ENCODE measurements at places on chromosomes 1 and 21.

- no peak for DNase-seq
Measured at GRCh38 chr1:200306944-200307754, 102.7 kb downstream of the ZNF281 start.

DNA sequence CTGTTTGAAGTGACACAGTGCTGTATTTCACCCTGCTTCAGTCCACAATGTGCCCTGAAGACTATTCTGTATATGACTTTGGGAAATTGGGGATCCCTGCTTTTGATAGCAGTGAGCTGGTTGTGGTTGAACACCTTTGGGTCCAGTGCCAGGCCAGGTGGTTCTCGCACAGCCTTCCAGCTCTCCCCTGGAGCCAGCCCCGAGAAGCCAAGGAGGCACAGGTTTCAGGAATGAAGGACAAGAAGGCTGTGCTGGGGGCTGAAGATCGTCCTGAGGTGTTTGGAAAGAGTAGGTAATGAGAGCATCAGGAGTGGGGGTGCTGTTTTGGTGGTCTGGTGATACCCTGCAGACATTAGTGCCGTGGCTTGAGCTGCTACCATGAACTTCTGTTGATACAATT, 131.4 kb upstream of the COL6A1 start:
- no peak for DNase-seq

DNA sequence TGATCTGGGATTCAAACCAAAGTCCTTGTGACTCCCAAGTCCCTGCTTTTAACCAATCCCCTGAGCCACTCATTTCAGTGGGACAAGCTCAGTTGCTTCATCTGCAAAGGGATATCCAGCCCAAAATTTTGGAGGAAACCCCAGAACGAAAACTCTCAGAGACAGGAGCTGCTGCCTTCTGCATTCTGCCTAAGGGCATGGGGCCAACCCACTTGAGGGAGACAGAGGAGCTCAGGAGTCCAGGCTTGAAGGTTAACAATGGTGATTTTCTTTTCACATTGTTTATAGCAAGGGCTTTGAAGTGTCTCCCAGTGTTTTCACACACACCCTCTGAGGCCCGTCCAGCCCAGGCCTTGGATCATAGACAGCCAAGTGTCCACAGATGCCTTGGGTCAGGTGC, 148.1 kb upstream of the CTTNBP2NL start:
- no peak for DNase-seq

GRCh38 chr1:87197156-87197555, 131.5 kb upstream of the LMO4 start:
- no peak for DNase-seq

DNA sequence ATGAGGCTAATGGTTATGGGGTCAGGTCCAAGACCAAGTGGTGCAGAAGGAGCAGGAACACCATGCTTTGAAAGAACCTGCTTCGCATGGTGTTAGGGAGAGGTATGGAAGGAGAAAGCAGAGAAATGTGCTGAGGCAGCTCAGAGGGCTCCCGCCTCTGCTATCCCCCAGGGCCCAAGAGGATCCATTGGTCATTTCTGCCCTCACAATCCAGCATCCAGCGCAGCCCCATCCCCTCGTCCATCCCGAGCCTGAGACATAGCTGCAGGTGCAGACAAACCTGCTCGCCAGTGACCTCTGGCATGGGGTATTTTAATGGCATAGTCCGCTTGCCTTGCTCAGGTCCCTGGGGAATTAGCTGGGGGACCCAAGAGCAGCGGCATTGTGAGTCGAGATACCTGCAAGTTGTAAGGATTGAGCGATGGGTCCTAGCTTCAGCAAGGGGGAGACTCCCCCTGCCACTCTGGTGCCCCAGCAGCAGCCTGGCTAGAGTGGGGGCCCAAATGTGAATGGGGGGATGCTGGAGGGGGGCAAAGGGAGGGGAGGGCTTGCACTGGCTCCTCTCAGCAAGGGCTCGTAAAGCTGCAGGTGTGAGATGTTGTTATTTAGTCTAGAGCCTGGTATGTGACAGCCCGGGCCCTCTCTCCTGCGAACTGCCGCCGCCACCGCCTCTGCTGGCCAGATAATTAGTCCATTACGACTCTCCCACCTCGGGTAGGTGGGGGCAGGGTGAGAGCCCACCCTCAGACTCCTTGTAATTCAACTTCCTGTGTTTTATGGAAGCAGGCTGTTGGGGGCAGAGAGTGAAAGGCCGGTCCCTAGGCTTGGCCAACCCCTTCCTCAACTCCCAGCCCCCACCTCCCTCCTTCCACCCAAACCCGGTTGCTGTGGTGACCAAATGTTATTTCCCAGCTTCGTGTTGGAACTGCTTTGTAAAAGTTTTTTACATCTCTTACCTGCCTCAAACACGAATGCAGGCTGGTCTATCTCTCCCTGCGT, 118.8 kb downstream of the RNF220 start:
- DNase-seq: no peak

- DNase-seq: no peak
Measured at GRCh38 chr1:15034656-15035055, 118.9 kb upstream of the TMEM51 start.

GRCh38 chr1:244002721-244003120, 48.4 kb upstream of the ZBTB18 start:
- no peak for DNase-seq

DNA sequence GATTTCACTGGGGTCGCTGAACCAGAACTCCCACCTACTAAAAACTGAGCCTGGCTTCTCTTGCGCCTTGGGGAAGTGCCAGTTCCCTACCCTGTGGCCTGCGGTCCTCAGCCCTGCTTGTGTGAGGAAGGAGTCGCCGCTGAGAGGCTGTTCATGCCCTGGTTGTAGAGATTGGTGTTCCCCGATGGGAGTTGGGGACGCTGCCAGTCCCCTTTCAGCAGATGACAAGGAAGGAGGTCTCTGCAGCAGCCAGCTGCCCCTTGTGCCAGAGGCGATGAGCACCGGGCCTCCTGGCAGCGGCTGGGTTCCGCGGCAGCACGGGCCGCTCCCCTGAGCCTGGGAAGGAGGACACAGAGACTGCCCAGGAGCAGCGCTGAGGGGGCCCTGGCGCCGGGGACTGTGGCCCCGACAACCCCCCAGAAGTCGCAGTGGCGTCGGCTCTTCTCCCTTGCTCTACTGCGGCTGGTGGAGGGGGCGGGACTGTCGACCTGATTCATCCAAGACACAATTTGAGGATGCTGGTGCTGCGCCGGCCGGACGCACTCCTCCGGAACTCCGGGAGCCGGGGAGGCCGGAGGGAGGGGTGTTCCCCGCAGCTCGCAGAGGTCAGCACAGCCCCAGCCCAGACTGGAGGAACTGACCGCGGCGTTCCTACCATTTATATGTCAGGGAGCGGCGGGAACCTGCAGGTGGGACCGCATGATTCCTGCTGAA, 12.0 kb upstream of the ADORA3 start:
- no peak for DNase-seq

- DNase-seq: no peak
Measured at GRCh38 chr1:98706173-98706843, 44.8 kb downstream of the SNX7 start.

DNA sequence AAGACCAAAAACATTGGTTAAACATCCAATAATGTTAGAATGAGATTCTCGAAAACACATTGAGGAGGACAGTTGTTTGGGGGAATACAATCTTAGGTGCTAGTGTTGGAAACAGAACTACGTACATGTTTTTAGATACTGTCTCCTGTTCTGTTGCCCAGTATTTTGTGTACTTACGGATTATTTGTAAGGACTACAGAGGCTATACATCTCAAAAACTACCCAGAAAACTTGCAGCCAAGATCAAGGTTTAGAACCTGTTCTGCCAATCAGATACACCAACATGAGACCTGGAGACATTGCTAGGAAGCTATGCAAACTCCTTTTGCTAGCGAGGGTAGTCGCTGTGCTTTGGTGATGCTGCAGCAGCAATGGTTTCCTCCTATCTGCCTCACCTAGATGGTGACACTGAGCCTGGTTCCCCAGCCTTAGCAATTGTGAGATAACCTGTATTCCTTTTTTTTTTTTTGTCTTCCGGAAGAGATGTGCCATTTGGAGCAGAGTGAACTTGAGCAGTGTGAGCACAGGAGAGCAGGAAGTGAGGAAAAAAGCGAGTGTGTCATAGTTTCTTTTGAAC, 21.8 kb downstream of the YBX1 start:
- DNase-seq: no peak

DNA sequence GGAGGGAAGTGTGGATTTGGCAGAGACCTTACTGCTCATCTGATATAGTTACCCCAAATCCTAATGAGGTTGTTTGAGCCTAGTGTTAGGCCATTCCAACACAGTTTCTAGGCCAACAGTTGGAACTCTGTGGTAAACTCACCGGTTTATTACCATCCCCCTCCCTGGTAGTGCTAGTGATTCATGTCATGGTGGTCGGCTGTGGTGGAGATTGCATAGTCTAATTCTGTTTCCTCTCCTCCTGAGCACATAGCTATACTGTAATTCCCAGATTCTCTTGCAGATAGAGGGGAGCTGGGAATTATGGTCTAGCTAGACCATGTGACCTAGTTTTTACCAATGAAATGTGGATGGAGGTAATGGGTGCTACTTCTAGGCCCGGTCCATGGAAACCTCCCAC, 123.7 kb upstream of the KIF26B start:
- no peak for DNase-seq

GRCh38 chr1:164561472-164561871, 2.5 kb downstream of the PBX1 start:
- no peak for DNase-seq

Data from NCI-H1436 treated with DMSO at 0.1 percent for 48 hours (cell line).